Activated gamma-delta T cell treated with anti-CD3 and anti-CD28 coated beads, Interleukin-2, amount 50 U/mL, for 16 hours (primary cell): ENCODE measurements at places on chromosomes 11 and 22.

DNA sequence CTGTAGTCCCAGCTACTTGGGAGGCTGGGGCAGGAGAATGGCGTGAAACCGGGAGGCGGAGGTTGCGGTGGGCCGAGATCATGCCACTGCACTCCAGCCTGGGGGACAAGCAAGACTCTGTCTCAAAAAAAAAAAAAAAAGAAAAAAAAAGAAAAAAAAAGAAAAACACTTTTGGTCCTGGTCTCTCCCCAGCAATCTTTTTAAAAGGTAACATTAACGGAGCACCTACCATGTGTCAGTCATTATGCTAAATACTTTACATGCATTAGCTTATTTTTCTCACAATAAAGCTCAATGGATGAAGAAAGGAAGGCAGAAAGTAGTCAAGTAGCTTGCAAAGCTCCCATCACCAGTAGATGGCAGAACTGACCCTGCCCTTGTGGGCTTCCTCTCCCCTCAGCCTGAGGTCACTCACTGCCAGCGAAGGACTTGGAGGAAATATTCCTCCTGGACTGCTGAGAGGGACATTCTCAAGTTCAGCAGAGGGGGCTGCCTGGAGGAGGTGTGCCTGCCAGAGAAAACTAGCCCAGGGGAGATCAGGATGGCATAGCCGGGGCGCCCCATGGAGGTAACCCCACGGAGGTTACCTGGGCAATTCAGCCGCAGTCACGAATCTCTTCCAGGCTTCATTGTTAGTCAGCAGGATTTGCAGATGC, 15.5 kb downstream of the APOL3 start:
- DNase-seq, result no peak

DNA sequence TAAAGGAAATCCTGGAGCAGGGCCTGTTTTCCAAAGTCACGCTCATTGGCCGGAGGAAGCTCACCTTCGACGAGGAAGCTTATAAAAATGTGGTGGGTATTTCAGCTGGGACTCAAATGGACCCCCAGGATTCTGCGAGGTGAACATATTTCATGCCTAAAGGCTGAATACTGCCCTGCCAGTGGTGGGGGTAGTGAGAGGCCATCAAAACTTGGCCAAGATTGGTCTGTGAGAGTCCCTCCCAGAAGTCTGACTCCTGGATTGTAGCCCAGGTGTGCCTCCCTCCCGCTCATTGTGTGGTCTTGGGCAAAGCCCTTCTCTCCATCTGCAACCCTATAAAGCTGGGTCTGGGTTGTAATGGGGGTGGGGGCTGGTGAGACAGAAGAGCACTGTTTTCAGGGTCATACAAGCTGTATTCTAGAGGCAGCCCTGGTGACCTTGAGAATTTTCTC, 853 bp downstream of the HTATIP2 start:
- DNase-seq, result no peak

DNA sequence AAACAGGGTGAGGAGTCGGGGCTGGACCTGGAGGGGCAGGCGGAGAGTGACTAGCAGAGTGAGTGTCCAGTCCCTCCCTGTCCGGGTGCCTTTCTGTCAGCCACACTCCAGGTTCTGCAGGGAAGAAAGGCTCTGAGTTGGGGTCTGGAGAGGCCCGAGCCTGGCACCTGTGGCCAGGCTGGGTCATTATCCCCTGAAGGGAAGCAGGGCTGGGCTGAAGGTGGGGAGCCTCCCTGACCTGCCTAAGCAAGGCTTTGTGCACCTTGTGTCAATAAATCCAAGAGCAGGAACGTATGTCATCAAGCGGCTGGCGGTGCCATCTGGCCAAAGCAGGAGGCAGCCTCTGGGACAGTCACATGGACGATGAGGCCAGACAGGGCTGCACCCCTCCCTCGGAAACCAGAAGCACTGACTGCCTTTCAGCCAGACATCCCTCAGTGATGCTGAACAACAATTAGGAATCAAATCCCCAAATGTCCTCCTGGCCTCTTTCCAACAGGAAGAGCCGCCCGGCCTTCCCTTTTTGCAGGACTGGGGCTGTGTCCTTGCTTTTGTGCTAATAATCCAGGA, 73.9 kb upstream of the FGF3 start:
- no peak for DNase-seq

GRCh38 chr11:73493956-73494598, 103.8 kb downstream of the FAM168A start:
- DNase-seq, result no peak

GRCh38 chr22:22362936-22363335, 118.3 kb downstream of the VPREB1 start:
- DNase-seq, result no peak

DNA sequence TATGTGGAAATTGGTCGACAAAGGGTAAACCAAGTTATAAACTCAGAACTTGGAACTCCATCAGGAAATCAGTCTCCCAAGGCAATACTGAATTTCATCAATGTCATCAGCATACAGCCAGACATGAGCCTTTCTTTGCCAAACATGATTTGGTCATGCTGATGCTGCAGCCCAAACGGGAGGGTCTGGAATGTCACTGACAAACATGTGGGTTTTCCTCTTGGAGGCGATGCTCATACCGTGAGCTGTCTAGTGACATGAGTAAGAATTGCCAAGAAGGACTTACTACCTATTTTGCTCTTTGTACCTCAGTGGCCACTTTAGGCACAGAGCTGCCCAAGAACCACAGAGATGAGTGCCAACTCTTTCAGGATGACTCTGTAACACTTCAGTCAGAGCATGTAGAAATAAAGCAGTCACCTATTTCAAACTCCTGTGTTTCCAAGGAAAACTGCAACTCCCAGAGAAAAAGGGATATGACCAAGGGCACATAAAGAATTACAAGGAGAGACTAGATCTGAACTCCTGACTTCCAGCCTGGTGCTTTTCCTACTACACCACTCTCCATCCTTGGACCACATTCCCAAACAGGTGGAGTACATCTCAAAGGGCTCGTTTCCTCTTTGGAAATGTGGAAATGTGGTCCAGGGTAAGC, 24.3 kb upstream of the MRGPRX2 start:
- no peak for DNase-seq

- no peak for DNase-seq
These were observed 77.6 kb downstream of the MIAT start for GRCh38 chr22:26735019-26735409.

DNA sequence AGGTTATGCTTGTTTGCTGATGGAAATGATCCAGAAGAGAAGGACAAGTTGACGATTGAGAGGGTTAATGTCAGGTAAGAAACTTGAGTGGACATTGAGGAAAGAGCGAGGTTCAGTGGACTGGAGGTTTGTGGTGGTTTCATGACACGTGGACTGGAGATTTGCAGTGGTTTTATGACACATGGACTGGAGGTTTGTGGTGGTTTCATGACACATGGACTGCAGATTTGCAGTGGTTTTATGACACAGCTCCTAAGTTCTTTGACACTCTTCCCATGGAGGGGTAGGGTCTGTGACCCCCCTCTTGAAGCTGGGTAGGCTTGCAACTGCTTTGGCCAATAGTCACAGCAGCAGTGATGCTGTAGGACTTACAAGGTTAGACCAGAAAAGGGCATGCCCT, 5.4 kb upstream of the MAPK8IP2 start:
- DNase-seq, result no peak

DNA sequence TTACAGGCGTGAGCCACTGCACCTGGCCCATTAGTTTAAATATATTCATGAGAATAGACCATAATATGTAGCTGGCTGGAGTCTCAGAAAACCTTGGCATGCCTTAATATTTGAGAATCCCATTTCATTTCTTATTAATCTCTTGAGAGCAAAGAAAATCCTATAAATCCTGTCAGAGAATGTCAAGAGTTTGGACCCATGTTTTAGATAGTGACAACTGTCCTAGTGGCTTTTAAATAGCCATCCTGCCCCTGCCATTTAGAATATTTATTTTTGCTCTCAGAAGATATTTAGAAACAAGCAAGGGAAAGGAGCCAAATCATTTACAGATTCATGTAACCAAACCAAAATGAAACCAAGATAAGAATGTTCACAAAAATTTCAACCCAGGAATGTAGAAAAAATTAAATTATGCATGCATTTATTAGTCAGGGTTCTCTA, 107.2 kb downstream of the SWAP70 start:
- no peak for DNase-seq

DNA sequence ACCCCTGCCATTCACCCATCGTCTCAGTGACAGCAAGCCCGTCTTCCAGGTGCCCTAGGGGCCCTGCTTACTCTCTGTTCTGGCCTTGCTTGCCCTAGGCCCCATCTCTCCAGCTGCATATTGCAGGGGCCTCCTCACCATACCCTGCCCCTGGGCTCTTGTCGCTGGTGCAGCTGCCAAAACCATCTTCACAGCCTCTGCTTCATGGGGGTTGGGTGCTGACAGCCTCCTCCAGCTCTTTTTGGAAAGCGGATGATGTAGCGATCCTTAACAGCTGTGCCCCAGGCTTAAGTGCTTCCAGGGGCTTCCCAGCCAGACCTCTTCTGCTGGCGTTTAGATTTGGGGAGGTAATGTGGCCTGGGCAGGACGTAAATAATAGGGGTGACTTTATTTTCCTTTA, 61.2 kb upstream of the SUSD2 start:
- no peak for DNase-seq

DNA sequence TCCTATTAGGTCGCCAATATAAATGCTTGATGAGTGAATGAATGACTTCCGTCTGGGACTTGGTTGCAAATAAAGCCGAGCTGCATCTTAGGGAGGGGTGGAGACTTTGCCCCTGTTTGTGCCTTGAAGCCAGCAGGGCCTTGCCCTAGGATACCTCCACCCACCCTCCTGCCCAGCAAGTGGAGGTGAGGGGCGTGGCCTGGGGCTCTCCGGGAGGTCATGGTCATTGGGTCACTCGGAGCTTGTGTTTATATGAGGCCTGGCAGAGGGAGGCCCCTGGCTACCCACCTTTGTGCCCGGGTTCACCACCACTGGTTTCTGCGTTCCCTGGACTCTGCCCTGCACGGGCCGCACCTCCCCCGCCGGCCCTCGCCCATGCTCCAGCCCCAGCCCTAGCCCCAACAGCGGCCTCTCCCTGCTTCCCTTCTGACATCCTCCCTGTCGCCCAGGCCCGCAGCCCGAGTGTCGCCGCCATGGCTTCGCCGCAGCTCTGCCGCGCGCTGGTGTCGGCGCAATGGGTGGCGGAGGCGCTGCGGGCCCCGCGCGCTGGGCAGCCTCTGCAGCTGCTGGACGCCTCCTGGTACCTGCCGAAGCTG, 4.3 kb downstream of the MPST start:
- DNase-seq, result no peak

GRCh38 chr11:74355626-74356025, 42.6 kb downstream of the PGM2L1 start:
- no peak for DNase-seq

GRCh38 chr11:58845386-58845785, 882 bp upstream of the GLYATL2 start:
- no peak for DNase-seq

DNA sequence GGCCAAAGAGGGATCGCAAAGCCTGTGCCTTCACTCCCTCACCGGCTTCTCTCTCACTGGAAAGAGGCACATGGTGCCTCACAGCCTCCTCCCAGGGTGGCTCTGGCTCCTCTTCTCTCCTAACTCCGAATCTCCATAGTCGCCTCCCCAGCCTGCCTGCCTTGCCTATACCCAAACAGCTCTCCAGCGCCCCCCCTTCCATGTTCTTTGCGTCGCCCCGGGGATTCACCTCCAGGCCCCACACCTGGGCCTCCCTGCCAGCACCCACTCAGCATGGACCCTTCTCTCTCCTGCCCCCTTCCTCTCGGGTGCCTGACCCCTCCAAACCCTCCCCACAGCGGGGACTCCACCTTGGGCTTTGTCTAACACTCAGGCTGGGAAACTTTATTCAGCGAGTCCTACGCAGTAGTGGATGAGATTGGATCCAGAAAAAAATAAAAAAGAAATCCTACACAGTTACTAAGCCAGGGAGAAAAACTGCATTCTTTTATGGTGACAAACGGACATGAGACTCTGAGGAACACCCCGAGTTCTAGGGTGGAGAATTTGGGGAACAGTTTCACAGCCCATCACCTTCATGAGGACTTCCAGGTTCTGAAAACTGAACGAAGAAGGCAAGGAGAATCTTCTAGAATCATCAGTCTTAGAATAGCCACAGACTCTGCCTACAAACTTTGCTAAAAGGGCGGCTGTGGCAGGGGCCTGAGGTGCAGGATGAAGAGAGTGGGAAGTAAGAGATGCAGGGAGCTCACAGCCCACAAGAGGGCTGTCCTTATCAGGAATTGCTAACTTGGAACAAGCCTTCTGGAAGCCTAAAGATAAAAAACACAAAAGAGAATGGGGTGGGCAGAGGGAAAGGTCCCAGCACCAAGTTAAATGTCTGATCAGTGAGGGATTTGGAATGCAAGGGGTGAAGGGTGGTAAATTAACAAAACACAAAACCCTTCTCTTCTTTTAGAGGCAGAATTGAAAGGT, 5.3 kb downstream of the PPM1F start:
- no peak for DNase-seq

DNA sequence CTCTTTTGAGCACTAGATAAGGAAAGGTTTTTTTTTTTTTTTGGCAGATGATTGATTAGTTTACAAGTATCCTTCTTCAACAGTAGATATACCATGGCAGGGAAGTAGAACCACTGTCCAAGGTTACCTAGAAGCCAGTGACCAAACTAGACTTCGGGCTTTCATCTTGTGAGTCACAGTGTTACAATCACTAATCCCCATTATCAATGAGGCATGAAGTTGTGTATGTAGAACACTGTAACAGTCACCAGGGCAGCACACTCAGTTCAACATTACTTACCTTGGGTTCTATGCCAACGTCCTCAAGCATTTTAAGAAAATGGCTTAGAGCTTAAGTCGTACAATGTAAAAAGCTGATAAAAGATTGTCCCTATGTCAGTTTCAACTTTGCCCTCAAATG, 430.9 kb downstream of the ETS1 start:
- no peak for DNase-seq

DNA sequence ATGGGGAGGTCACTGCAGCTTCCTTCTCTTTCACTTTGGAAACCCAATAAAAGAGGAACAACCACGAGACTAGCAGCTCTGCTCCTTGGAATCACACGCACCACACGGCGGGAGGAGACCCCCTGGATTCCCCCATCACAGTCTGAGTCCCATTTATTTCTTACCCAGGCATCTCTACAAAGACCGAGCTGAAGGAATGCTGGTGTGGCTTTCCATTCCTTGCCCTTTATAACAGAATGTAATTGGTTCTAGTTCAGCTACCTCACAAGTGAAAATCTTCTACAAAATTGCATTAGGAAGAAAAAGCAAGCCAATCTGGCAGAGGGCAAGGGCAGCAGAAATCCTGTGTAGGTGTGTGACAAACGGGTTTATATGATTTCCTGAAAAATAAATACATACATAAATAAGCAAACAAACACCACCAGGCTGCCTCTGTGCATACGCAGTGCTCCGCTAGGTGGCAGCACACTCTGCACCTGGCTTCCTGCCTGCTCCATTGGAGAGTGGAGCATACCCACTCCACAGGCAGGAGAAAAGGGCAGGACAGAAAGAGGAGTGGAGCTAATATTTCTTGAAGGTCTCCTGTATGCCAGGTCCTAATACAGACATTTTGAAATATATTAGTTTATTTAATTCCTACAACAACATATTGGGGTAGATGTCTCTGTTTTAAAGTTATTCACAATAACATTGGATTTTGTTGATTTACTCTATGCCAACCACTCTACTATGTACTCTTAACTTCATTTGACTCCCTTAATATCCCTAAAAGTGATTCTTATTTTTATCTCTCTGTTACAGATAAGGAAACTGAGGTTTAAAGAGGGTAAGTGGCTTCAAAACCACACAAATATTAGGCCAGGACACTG, 673.1 kb downstream of the KCNA4 start:
- DNase-seq, result no peak

GRCh38 chr11:7020183-7020917, at the start of the genes NLRP14 and ZNF214:
Gene NLRP14 (plus strand): TSS chr11:7020479. CDS start chr11:7038587, 18,108 bp downstream.
Gene ZNF214 (minus strand): TSS chr11:7020346. CDS start chr11:7002835, 17,511 bp downstream.
- no peak for DNase-seq

- no peak for DNase-seq
These were observed 4.5 kb upstream of the TBX10 start for GRCh38 chr11:67644042-67644441.
